ENCODE measurements at places on chromosomes 2 and 18. TPM values are rescaled to one million over a fixed set of nuclear protein-coding genes. Genes with fewer than 3 reads are reported as not detected.

- no peaks in the 10 kb centered on the region for H3K27me3 ChIP-seq
- H3K27ac ChIP-seq = no peak overlapping the region
- DNase-seq = no peak
- H3K36me3 ChIP-seq = no peaks in the 10 kb centered on the region
Measured at GRCh38 chr2:141103216-141103615, 1027.6 kb downstream of the LRP1B start.

GRCh38 chr2:173032032-173032431 is 43.6 kb upstream of the MAP3K20 start:
- H3K4me3 ChIP-seq = no peak overlapping the region
- H3K36me3 ChIP-seq = no peaks in the 10 kb centered on the region
- peaks cover 32% of the 10 kb centered on the region for H3K4me1 ChIP-seq

The IL18R1 gene
- polyA plus RNA-seq = 1.4 TPM

GRCh38 chr2:230899786-230900185 is 25.3 kb downstream of the GPR55 start:
- H3K36me3 ChIP-seq = no peaks in the 10 kb centered on the region
- no peaks in the 10 kb centered on the region for H3K27me3 ChIP-seq
- no peaks in the 10 kb centered on the region for H3K4me1 ChIP-seq
- H3K4me3 ChIP-seq = no peak overlapping the region

DNA sequence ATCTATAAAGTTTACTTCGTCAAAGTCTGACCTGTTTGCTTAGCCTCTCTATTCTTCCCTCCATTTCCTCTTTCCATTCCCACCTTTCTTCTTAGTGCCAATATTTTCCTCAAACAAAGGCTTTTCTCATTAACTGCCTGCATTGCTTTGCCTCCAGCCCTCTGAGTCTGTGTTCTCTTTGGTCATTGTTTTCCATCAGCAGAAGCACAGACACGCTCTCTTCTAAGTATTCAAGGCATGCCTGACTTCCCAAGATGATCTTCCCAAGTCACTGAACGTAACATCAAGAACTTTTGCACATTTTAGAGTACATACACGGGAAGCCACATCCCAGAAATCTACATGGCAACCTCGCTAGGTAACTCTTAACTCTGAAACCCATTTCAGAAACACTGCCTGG is 32.6 kb upstream of the ANXA4 start:
- H3K27ac ChIP-seq = no peak overlapping the region
- H3K4me3 ChIP-seq = no peak overlapping the region
- no peaks in the 10 kb centered on the region for H3K4me1 ChIP-seq
- no peaks in the 10 kb centered on the region for H3K27me3 ChIP-seq

- no peak overlapping the region for H3K27ac ChIP-seq
- DNase-seq = no peak
- H3K36me3 ChIP-seq = no peaks in the 10 kb centered on the region
- no peaks in the 10 kb centered on the region for H3K4me1 ChIP-seq
- H3K27me3 ChIP-seq = no peaks in the 10 kb centered on the region
Measured at GRCh38 chr2:70201831-70202230, 11.0 kb upstream of the C2orf42 start.

DNA sequence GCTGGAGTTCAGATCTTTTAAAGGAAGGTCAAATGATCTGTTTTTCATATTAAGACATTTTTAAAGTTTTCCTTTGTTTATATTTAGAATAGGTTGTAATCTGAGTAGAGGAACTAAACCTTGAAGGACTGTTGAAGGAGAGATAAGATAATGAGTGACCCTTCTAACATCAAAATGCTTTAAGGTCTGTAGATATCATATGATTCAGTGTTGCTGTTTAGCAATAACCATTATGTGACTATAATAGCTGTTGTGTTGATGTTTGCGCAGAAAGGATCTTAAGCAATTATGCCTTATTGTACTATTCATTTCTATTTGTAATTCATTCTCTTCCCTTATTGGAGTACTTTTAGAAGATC is 60.0 kb downstream of the SLC16A14 start:
- H3K27me3 ChIP-seq = no peaks in the 10 kb centered on the region
- no peak overlapping the region for H3K4me3 ChIP-seq
- H3K27ac ChIP-seq = no peak overlapping the region
- H3K4me1 ChIP-seq = no peaks in the 10 kb centered on the region

The IER3IP1 gene
- polyA plus RNA-seq = 14.3 TPM

The PLGLB2 gene
- polyA plus RNA-seq = not detected

DNA sequence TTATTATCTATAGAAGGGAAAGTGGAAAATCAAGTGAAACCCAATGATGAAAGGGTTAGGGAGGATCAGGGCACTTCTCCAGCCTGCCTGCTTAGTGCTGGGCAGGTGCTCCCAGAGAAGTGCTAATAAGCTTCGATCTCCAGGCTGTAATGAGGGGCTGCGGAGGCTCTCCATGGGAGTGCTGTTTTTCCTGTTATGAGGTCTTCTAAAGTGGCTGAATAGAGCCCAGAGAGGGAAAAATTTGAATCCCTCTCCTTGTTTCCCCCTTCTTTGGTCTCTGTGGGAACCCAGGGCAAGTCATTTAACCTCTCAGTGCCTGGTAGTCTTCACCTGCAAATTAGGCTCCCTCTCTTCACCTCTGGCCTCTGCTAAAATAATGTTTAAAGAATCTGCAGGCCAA is 351.7 kb upstream of the DCC start:
- no peaks in the 10 kb centered on the region for H3K36me3 ChIP-seq
- H3K4me1 ChIP-seq = no peaks in the 10 kb centered on the region
- H3K27me3 ChIP-seq = no peaks in the 10 kb centered on the region
- no peak for DNase-seq
- H3K27ac ChIP-seq = no peak overlapping the region

The ONECUT2 gene
- polyA plus RNA-seq = not detected

DNA sequence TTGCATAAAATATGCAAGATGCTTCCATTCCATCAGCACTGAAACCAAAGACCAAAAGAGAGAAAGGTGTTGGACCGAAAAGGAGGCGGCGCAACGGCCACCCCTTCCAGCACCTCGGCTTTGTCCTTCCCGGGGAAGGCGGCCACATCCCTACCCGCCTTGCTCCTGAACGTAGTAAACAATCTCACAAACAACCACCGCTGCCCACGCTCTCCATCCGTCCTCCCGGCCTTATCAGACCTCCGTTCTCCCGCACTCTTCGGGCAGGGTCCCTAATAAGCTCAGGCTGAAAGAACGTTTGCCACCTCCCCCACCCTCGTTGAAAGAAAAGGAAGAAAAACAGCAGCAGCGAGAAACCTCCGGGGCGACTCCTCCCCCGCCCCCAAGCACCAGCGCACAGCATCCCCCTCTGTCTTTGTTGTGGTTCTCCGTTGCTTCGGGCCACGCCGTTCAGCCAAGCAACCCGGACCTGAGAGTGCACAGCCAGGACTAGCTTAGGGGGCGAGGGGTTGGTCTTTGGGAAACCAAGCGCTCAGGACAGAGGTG is 4.4 kb downstream of the EVX2 start:
- no peaks in the 10 kb centered on the region for H3K36me3 ChIP-seq
- no peak for DNase-seq
- no peaks in the 10 kb centered on the region for H3K4me1 ChIP-seq
- H3K27ac ChIP-seq = no peak overlapping the region

All from sigmoid colon (tissue), 7 donors.